ENCODE measurements at places on chromosomes 1 and 21.

DNA sequence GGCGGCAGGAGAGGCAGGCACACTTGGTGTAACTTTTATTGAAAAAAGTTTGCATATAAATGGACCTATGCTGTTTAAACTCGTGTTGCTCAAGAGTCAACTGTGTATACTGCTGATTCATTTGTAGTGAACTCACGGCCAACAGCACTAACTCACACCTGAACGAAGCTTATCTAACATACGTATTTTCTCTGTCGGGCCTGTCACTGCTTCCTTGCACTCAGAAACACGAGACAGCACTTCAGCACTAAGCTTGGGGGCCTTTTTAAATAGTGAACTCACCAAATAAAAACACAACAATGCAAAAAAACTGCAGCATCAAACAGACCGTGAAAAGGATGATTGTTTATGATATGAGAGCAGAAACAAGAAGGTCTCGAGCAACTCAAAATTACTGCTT, 58.9 kb upstream of the NEK2 start:
- H3K36me3 ChIP-seq, result no peaks in the 10 kb centered on the region
- peaks cover 25% of the 10 kb centered on the region for H3K4me1 ChIP-seq
- no peak overlapping the region for H3K27ac ChIP-seq
- H3K4me3 ChIP-seq, result no peak overlapping the region
- H3K27me3 ChIP-seq, result no peaks in the 10 kb centered on the region

DNA sequence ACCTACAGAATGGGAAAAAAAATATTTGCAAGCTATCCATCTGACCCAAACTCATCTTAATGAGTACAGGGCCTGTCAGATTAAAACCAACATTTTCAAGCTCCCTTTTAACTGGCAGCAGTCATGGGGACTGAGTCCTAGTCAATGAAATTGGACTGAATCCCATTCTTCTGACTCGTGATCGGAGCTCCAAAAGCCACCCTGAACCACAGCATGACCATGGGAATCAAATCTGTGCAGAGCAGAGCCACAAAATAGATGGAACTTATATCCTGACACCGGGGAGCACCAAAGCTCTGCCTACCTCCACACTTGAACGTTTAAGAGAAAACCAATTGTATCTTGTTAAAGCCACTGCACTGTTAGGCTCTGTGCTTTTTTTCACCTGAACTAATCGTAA, 5.0 kb upstream of the RWDD3 start:
- H3K36me3 ChIP-seq, result no peaks in the 10 kb centered on the region
- H3K4me1 ChIP-seq, result no peaks in the 10 kb centered on the region
- no peak overlapping the region for H3K4me3 ChIP-seq
- no peaks in the 10 kb centered on the region for H3K27me3 ChIP-seq

DNA sequence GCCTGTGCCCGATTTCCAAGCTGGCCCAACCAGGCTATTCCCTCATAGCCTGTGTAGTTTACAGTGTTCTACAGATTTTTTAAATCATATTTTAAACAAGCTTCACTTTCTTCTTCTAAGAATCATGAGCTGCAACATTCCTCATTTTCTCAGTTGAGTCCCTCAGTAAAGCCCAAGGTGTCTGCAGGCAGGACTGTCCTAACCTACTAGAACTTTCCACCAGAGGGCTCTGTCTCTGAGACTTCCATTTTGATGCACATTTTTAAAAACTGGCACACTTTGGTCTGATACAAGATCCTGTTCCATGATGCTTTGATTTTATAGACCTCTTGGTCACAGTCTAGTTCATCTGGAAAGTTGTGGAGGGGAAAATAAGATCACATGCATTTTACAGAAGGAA, 21.6 kb upstream of the SLAMF6 start:
- no peak overlapping the region for H3K27ac ChIP-seq
- H3K36me3 ChIP-seq, result no peaks in the 10 kb centered on the region
- H3K4me3 ChIP-seq, result no peak overlapping the region
- DNase-seq, result peak; percentile 7

GRCh38 chr1:26862781-26863684, at the start of gene SFN:
Gene SFN (plus strand): TSS chr1:26863149. CDS start chr1:26863213, 64 bp downstream.
- no peaks in the 10 kb centered on the region for H3K27me3 ChIP-seq
- peaks cover 7% of the 10 kb centered on the region for H3K4me1 ChIP-seq
- no peak within 1 kb of the TSS for H3K4me3 ChIP-seq
- H3K27ac ChIP-seq, result no peak within 1 kb of the TSS
- no peaks in the 10 kb centered on the region for H3K36me3 ChIP-seq

GRCh38 chr1:72280711-72281110, 1.6 kb downstream of the NEGR1 start:
- H3K27ac ChIP-seq, result no peak overlapping the region
- no peak for DNase-seq
- peaks cover 5% of the 10 kb centered on the region for H3K4me1 ChIP-seq
- H3K4me3 ChIP-seq, result no peak overlapping the region

DNA sequence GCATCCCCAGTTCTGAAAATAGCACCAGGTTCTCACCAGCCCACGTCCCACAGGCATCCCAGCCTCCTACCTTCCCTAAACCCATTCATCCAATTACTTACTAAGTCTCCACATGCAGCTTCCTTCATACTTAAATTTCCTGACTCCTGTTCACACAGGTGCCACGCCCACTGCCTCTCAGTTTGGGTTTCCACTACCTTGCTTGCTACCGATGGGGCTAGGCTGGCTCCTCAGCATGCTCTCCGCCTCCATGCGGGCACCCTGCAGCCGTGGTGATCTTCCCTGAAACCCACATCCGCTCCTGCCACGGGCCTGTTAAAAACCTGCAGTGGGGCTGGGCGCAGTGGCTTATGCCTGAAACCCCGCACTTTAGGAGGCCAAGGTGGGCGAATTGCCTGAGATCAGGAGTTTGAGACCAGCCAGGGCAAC, 70.4 kb upstream of the ANGPTL1 start:
- no peaks in the 10 kb centered on the region for H3K27me3 ChIP-seq
- H3K4me1 ChIP-seq, result no peaks in the 10 kb centered on the region
- no peak for DNase-seq
- no peaks in the 10 kb centered on the region for H3K36me3 ChIP-seq
- H3K27ac ChIP-seq, result no peak overlapping the region
- H3K4me3 ChIP-seq, result no peak overlapping the region

GRCh38 chr1:112888630-112889029, 67.4 kb downstream of the SLC16A1 start:
- H3K27me3 ChIP-seq, result no peaks in the 10 kb centered on the region
- H3K4me1 ChIP-seq, result no peaks in the 10 kb centered on the region
- H3K36me3 ChIP-seq, result no peaks in the 10 kb centered on the region
- DNase-seq, result no peak
- H3K4me3 ChIP-seq, result no peak overlapping the region

DNA sequence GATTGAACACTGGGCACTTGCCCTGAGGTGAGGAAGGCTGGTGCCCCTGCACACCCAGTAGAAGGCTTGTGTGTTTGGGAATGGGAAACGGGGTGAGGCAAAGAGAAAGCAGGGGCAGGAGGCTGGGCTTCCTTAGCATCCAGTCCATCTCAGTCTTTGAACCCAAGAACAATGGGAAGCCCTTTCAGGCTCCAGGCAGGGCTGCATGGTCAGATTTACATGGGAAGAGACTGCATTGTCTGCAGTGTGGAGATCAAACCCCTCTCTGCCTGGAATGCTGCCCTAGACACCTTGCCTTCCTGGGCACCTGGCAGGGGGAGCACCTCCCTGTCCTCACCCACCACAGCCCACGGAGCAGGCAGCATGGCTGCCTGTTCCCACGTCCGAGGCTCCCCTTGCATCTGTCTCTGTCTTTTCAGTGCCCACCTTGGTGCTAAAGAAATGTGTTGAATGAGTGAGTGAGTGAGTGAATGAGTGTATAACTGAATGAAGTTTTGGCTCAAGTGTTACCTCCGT, 268.5 kb downstream of the GRIK3 start:
- no peak overlapping the region for H3K4me3 ChIP-seq
- H3K4me1 ChIP-seq, result peaks cover 22% of the 10 kb centered on the region
- no peaks in the 10 kb centered on the region for H3K36me3 ChIP-seq
- no peaks in the 10 kb centered on the region for H3K27me3 ChIP-seq

GRCh38 chr1:50968821-50969610, 1.0 kb upstream of the CDKN2C start:
- peak; percentile 75 for DNase-seq
- H3K27me3 ChIP-seq, result no peaks in the 10 kb centered on the region
- peaks cover 3% of the 10 kb centered on the region for H3K36me3 ChIP-seq
- H3K27ac ChIP-seq, result peak overlapping the region; percentile 93
- peak overlapping the region; percentile 96 for H3K4me3 ChIP-seq
- H3K4me1 ChIP-seq, result peaks cover 8% of the 10 kb centered on the region

GRCh38 chr21:23812485-23812884, 1794.8 kb downstream of the MRPL39 start:
- no peaks in the 10 kb centered on the region for H3K4me1 ChIP-seq
- H3K27me3 ChIP-seq, result no peaks in the 10 kb centered on the region
- no peak overlapping the region for H3K27ac ChIP-seq
- DNase-seq, result no peak
- no peaks in the 10 kb centered on the region for H3K36me3 ChIP-seq
- H3K4me3 ChIP-seq, result no peak overlapping the region

DNA sequence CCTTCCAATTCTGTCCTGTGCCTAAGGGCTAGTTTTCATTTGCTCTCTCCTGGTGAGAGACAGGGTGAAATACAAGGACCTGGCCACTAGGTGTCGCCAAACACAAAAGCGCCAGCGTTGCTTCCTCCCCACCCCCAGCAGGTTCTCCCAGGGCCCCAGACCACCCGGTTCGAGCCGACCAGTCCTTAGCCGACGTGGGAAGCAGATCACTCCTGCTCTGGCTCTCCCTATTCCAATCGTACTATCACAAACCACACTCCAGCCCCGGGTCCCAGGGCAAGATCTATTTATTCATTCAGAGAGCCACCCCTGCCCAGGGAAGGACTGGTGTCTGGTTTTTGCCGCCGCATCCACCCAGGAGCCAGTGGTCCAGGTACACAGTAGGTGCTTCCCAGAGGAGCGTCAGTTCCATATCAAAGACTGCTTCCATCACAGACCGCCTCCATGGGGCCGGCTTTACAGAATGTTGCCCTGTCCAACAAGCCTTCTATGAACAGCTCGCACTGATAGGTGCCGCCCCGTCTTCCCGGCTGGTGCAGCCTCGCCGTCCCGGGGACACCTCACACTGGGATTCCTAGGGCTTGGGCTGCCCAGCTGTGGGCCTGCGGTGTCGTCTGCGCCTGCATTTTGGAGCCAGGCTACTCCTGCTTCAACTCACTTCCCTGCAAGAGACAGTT, 35.0 kb downstream of the CTNNBIP1 start:
- H3K36me3 ChIP-seq, result no peaks in the 10 kb centered on the region
- peak; percentile 98 for DNase-seq
- H3K4me1 ChIP-seq, result 0 out of 2 replicates have a peak, but pooled peaks cover 4% of the 10 kb centered on the region

- H3K4me3 ChIP-seq, result no peak overlapping the region
- H3K27me3 ChIP-seq, result no peaks in the 10 kb centered on the region
- DNase-seq, result no peak
- no peaks in the 10 kb centered on the region for H3K36me3 ChIP-seq
- no peaks in the 10 kb centered on the region for H3K4me1 ChIP-seq
- H3K27ac ChIP-seq, result no peak overlapping the region
Observed at GRCh38 chr1:115606305-115606704, 35.5 kb upstream of the VANGL1 start.

DNA sequence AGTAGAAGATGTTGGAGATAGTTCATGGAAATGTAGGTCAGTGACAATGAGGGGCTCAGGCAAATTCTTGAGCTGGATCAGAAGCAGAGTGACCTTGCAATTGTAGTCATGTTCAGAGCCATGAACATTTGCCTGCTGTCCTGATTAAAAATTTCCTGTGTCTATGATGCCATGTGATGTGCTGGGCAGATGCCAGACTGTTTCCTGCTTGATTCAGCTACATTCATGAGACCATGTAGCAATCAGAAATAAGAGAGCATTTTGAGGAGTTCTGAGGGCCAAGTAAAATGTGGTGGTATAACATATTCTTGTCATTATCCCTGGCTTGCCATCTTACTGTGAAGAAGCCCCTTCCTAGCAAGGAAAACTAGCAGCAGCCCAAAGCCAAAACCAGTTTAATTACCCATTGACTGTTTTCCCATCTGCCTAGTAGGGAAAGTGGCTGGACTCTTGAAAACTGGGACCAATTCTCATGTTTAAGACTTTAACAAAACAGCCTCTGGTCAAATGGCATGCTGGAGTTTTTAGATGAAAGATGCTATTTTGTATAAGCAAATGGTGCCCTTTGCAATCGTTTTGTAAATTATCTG, 118.3 kb downstream of the NOS1AP start:
- H3K27me3 ChIP-seq, result no peaks in the 10 kb centered on the region
- no peaks in the 10 kb centered on the region for H3K36me3 ChIP-seq
- no peak overlapping the region for H3K27ac ChIP-seq
- H3K4me1 ChIP-seq, result no peaks in the 10 kb centered on the region
- DNase-seq, result no peak
- H3K4me3 ChIP-seq, result no peak overlapping the region

GRCh38 chr1:112399456-112399855, 3.4 kb downstream of the CTTNBP2NL start:
- H3K4me3 ChIP-seq, result no peak overlapping the region
- H3K27me3 ChIP-seq, result no peaks in the 10 kb centered on the region
- no peak overlapping the region for H3K27ac ChIP-seq
- DNase-seq, result no peak

DNA sequence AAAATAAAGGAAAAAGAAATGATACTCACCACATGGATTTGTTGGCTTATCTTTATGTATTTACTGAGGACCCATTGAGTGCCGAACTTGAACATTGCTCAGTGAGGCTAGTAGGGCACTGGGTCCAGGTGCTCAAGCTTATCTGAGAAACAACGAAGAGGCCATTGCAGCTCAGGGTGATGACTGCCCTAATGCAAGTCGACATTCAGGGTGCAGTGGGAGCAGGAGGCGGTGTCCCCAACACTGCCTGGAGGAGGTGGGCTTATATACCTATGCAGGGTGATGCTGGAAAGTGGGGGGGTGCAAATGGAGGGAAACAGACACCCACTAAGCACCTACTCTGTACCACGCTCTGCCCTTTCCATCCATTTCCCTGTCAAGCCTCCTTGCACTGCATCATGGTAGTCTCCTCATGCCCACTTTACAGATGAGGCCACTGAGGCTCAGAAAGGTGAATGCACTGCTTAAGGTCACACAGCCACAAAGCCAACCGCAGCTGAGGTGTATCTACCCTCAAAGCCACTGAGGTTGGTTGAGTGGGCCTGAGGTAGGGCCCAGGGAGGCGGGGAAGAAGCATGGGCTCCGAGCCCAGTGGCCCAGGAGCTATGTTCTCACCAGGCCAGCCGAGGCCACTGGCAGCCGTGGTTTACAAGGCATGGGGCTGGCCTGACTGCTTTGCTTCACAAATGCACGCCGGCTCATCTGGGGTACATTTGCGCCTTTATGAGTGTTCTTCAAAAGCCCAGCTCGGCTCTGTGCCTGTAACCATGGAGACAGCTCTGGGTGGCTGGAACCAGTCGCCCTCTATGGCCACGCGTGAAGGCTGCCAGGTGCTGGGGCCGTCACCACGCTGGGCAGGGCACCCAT, 103.8 kb downstream of the EPHB2 start:
- H3K4me1 ChIP-seq, result peaks cover 60% of the 10 kb centered on the region
- H3K27ac ChIP-seq, result no peak overlapping the region
- peaks cover 3% of the 10 kb centered on the region for H3K36me3 ChIP-seq
- peak; percentile 73 for DNase-seq

DNA sequence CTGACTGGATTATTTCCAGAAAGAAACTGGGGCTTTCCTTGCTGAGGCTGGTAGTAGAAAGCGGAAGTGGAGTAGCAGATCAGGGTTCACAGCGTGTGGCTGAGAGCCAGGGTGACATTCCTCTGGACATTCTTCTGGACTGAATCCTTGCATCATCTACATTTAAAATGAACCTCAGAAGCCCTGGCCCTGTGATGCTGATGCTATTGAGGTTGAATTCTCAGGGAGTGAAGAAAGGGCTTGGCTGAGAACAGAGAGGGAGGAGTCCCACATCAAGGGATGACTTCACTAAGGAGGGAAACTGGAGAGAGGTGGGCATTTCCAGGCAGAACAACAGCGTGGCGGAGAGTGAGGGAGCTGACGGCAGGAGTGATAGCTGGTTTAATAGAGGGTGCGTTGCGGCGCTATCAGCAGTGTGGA, 102.3 kb upstream of the LMO4 start:
- no peak for DNase-seq
- H3K4me3 ChIP-seq, result no peak overlapping the region
- no peaks in the 10 kb centered on the region for H3K36me3 ChIP-seq
- H3K27me3 ChIP-seq, result no peaks in the 10 kb centered on the region
- peak overlapping the region; percentile 84 for H3K27ac ChIP-seq
- H3K4me1 ChIP-seq, result no peaks in the 10 kb centered on the region
